Effector memory CD8-positive, alpha-beta T cell (primary cell): ENCODE measurements at places on chromosomes 11 and 22.

DNA sequence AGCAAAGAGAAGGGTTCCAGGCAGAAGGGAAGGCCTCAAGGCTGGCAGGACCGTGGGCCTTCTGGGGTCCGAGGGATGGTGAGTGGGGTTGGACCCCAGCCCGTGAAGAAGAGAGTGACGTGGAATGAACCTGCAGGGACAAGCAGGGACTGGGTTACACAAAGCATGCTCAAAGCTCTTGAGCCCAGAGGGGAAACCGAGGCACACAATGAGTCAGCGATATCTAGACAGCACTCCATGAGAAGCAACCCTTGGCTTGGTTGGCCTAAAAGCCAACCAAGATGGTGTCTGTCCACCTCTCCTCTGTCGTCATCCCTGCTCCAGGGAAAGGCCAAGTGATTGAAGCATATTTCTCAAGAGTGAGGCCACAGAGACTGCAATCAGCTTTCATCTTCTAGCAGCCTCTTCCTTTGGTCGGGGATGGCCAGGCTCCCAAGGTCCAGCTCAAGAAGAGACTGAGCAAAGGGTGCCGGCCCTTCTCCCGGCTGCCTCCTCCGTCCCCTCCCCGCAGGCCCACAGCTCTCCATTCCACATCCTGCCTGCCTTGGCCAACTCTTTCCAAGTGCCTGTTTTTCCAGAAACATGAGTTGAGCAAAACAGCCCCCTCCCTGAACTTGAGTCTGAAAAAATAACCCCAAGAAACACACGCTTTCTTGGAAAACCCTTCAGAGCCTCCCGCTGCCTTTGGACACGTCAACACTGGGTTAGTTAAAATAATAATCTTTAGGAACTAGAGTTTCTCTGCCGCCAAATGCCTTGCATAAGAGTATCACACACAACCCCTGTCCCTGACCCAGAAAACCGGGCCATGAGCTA lies 556.6 kb downstream of the MIAT start:
- no peaks in the 10 kb centered on the region for H3K36me3 ChIP-seq
- peaks cover 24% of the 10 kb centered on the region for H3K27me3 ChIP-seq
- H3K4me1 ChIP-seq = peaks cover 2% of the 10 kb centered on the region
- DNase-seq = no peak

GRCh38 chr11:85680897-85681296 lies 5.1 kb downstream of the CCDC89 start:
- peaks cover 7% of the 10 kb centered on the region for H3K4me1 ChIP-seq
- H3K27ac ChIP-seq = no peak overlapping the region
- H3K36me3 ChIP-seq = no peaks in the 10 kb centered on the region
- H3K27me3 ChIP-seq = peaks cover 5% of the 10 kb centered on the region
- H3K4me3 ChIP-seq = no peak overlapping the region

- no peaks in the 10 kb centered on the region for H3K36me3 ChIP-seq
- no peaks in the 10 kb centered on the region for H3K4me1 ChIP-seq
- H3K27ac ChIP-seq = no peak overlapping the region
- no peak overlapping the region for H3K4me3 ChIP-seq
- no peaks in the 10 kb centered on the region for H3K27me3 ChIP-seq
Observed at GRCh38 chr11:92125321-92125720, 99.3 kb upstream of the FAT3 start.

GRCh38 chr11:43914466-43914865 lies 28.0 kb upstream of the C11orf96 start:
- no peak for DNase-seq
- peaks cover 4% of the 10 kb centered on the region for H3K4me1 ChIP-seq
- H3K27me3 ChIP-seq = no peaks in the 10 kb centered on the region

GRCh38 chr22:29299136-29299900 lies 7.1 kb upstream of the GAS2L1 start:
- peaks cover 81% of the 10 kb centered on the region for H3K36me3 ChIP-seq
- DNase-seq = no peak
- peaks cover 6% of the 10 kb centered on the region for H3K4me1 ChIP-seq
- no peaks in the 10 kb centered on the region for H3K27me3 ChIP-seq
- H3K4me3 ChIP-seq = no peak overlapping the region
- peak overlapping the region; percentile 52 for H3K27ac ChIP-seq
